ENCODE measurements at places on chromosomes 12 and 14. TPM values are rescaled to one million over a fixed set of nuclear protein-coding genes. Genes with fewer than 3 reads are reported as not detected.

Gene VEZT
- total RNA-seq, result 77.4 TPM

Gene NTF3
- 0.70 TPM for total RNA-seq

Gene MIP
- 0.48 TPM for total RNA-seq

Gene IL22
- not detected for total RNA-seq
